B cell (primary cell): ENCODE measurements at places on chromosomes 2 and 18. TPM values are rescaled to one million over a fixed set of nuclear protein-coding genes. Genes with fewer than 3 reads are reported as not detected.
A peak's percentile ranks its signal among the peaks of the same experiment; 100 is the strongest.

DNA sequence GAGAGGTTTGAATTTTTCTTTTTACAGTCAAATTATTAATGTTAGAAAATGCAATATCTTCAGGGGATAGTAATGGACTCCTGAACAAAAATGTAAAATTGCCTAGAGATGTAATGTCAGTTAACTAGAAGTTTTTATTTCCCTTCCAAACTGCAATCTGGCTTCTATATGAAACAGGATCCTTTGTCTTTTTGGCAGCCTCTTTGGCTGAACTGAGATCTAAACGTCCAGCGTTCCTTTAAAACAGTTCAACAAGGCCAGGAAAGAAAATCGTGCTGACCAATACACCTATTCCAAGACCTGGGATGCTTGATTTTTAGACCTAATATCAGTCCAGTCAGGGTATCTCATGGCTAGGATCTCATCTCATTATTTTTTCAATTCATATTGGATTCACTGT lies 245.5 kb downstream of the FIGN start:
- DNase-seq: no peak

DNA sequence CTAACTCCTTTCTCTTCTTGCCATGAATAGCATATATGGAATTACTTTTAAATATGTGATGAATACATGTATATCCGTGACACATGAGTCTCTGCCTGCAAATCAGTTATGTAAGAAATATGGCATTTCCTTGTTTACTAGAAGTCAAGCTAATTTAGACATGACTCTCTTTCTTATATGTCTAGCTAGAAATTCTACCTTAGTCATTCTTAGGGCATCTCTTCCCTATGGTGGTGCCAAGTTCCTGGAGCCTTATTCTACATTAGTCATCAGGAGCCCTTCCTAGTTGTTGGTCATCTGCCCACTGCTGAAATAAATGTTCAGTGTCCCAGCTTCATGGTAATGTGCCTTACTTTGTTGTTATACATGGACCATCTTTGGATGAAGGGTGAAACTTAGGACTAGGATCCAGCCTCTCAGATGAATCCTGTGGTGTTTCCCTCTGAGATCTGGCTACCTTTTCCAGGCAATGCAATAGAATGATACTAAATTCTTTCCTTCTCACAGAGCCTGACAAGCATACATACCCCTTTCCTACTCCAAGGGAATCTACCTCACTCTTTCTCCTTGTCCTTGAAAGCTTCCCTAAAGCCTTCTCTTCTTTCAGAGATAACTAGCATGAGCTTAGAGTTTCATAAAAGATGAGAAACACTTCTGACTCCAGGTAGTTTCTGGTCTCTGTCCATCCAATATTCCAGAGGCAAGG lies 415.3 kb upstream of the VWC2L start:
- no peak for DNase-seq

GRCh38 chr2:174005801-174006419 lies 40.7 kb upstream of the SP3 start:
- no peak for DNase-seq

DNA sequence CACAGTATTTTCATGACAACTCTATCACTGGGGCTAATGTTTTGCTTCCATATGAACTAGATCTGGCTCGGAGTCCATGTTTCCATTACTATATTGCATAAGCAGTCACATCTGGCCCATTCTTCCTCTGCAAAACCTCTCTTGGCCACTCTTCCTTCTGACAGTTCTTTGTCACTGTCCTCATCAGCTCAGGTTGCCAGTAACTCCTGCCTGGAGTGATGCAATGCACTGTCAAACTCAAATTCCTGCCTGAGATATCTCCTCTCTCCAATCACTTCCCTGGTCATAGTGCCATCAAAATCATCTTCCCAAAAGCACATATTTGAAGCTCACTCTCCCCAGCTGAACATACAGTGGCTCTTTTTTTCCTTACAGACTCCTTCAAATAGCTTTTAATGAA lies 66.1 kb downstream of the COLEC12 start:
- DNase-seq: no peak

DNA sequence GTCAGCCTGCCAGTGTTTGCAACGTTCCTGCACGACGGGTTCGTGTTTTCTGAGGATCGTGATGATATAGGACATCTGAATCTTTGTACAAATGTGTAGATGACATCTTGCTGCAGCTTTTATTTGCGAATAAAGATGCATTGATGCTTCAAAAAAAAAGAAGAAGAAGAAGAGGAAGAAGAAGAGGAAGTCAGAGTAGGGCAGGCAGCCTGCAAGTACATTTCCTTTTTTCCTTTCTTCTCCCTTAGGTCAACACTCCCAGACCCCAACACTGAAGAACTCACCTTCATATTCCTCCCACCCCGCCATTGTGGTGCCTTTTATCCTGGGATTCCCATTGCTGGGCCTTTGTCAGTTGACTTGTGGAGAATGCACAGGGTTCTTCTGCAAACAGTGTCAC lies 91.5 kb downstream of the FHOD3 start:
- DNase-seq: no peak

DNA sequence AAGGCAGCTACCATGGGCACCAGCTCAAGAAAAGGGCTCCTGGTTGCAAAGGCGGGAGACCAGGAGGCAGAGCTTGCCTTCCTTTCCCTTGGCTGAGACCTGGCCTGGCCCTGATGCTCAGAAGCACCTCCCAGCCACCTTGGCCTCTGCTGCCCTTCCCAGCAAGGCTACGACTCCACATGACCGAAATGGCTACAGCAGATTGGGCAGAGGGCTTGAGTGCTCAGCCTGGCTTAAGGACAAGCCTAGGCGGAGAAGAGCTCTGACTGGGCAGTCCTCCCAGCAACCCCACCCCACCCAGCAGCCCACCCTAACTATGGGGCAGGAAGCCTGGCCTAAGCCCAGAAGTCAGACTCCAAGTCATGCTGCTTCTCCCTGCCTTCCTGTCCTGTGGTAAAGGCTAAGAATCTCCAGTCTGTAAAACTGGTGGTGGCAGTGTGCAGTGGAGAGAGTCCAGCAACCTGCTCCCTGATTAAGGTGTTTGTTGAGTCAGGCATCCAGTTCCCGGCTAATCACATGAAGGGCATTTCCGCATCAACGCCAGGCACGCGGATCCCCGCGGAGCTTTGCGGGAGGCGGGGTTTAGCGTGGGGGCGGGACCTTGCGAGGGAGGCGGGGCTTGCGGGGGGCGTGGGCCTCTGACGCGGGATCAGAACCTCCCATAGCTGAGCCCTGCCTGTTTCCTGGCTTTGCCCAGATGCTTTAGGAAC lies 256.0 kb downstream of the BCL11A start:
- no peak for DNase-seq

DNA sequence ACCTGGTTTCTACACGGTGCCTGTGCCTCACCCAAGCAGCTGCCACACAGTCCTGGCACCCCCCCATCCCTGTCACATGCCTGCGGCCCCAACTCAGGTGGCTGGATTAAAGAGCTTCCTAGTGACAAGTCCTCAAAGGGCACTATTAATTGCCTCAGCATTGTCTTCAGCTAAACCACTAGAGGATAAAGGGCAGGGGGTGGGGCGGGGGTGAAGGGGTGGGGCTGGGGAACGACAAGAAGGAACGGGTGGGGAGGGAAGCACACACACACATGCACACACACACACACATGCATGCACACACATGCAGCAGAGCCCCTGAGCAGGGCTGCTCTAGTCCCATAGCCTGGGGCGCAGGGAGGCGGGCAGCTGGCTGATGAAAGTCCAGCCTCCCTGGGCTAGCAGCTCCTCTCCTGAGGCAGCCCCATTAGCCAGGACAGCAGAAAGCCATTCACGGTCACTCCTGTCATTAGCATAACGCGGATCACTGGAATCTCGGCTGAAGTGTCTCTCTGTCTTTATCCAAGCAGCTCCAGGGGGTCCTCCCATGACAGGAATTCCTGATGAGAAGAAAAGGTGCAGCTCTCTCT lies 7.4 kb upstream of the TEX261 start:
- DNase-seq: no peak

DNA sequence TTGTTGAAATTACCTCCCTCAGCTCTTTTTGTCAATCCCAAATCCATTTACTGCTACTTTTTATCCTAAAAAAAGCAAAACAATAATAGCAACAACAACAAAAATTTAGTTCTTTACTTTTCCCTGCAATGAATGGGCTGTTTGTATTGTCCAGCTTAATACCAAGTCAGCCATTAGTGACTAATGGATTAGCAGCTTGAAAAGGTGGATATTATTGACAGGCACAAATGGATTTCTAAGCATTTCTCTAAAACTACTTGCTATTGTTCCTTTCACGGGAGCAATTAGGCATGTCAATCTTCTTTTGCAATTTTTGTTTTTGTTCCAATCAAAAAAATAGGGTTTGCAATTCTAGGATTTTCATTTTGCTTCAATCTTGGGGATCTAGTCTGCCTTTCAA lies 32.1 kb upstream of the SPAG16 start:
- DNase-seq: no peak

DNA sequence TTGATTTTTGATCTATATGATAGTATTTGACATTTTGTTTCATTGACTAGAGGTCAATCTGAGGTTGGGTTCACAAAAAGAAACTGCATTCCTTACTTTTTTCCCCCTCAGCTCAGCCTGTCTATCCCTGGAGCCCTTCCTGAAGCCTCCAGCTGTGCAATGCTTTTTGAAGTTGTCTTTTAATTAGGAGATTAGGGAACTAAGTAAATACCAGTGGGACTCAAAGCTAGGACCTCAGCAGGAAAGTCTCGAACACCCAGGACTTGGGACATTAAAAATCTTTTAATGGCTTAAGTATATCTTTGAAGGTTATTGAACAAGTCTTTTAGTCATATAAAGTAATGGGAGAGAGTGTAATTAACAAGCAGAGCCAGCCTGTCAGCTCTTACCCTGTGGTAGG lies 220.2 kb downstream of the PDE11A start:
- DNase-seq: no peak

DNA sequence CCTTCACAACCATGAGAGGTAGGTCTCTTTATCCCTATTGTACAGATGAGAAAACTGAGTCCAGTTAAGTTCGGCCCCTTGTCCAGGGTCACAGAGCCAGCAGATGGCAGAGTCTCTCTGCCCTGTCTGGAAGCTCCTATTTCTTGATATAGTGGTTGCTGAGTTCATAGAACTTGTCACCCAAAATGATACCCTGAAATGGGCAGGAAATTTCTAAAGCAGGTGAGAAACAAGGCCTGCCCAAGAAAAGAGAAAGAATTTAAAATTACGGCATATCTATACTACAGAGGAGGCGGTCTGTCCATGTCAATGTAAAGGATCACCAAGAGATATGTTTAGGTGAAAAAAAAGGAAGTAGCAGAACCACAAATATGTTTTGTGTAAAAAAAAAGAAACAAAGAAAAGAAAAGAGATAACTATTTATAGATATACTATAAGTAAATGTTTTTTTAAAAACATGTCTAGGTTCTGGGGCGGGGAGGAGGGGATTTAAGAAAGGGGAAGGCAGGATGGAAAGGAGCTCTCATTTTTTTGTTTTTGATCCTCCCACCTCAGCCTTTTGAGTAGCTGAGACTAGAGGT lies 39.8 kb downstream of the MYO7B start:
- DNase-seq: peak; percentile 40

GRCh38 chr2:127811397-127812321 lies 688 bp upstream of the WDR33 start:
- DNase-seq: no peak

- no peak for DNase-seq
These were observed 316.5 kb downstream of the CYP26B1 start for GRCh38 chr2:71831193-71831577.

DNA sequence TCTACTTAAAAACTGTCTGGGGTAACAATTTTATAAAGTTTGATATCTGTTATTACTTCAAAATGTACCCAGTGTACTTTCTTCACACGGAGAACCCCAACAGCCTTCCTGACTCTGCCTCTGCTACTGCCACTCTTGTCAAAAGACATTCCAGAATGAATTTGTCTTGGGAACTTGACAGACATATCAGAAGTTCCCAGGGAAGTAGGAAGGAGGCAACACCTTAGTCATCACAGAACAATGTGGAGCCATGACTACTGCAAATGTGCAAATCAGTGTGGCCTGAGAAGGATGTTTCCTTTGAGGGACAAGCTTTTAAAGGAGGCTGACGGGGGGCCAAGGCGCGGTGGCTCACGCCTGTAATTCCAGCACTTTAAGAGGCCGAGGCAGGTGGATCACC lies 133.8 kb upstream of the RNF152 start:
- no peak for DNase-seq

Gene ACVR2A
- total RNA-seq: 2.0 and 2.9 TPM in 2 replicates

Gene REG3G
- not detected in 2 replicates for total RNA-seq

Gene SP100
- 554 and 579 TPM in 2 replicates for total RNA-seq

Gene TFPI
- not detected in 2 replicates for total RNA-seq

Gene SLC9A2
- not detected in 2 replicates for total RNA-seq

Gene CLASP1
- 88.0 and 93.1 TPM in 2 replicates for total RNA-seq

Gene NDUFB3
- total RNA-seq: 35.1 and 44.7 TPM in 2 replicates

Gene GPAT2
- 2.5 and 3.6 TPM in 2 replicates for total RNA-seq
